ENCODE measurements at places on chromosomes 6 and 20.
A peak's percentile ranks its signal among the peaks of the same experiment; 100 is the strongest.

- DNase-seq = no peak
Observed at GRCh38 chr6:79152269-79152737, 74.2 kb upstream of the PHIP start.

DNA sequence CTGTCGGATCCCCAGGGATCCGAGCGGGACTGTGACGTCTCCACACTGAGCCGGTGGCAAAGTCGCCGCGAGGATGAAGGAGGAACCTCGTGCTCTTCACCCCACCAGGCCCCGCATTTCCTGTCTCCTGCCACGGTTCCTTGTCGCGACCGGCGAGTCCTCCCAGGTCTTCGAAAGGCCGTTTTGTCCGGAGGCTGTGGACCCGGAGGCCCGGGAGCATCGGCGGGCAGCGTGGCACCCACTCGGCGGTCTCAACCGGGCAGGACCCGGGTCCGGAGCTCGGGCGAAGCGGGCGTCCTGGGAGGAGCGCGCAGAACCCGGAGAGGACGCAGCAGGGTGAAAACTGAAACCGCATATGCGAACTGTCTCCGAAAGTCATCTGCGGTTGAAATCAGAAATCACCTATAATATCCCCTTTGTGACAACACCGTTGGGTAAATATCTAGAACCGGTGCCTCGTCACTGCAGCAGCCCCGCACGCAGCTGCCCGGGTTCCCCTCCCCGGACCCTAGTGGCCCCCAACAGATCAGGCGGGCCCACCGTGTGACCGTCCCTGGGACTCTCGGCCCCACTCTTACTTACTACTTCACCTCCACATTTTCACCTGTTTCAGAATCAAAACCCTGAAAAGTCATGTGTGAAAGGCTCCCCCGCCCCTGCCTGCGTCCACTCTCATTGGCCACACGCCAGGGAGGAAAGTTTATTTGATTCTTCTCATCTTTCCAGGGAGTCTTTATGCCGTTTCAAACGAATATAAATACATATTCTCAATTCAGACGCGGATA, 3.1 kb upstream of the ULBP2 start:
- DNase-seq = peak; percentile 12

DNA sequence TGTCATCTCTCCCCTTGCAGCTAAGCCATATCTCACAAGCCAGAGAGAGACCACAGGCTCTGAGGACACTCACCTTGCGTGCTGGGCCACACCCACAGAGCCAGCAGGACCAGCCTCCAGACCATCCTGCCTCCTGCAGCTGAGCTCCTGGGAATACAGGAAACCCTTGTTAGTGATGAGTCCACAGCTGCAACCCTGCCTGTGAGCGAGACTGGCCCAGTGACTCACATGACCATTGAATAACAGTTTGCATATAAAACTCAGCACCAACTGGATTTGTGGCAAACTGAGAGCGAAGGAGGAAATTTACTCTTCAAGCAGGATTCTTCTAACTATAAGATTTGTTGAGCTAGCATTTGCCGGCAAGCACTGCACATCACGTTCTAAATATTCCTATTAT, 3.0 kb downstream of the THBS2 start:
- DNase-seq = peak; percentile 68

DNA sequence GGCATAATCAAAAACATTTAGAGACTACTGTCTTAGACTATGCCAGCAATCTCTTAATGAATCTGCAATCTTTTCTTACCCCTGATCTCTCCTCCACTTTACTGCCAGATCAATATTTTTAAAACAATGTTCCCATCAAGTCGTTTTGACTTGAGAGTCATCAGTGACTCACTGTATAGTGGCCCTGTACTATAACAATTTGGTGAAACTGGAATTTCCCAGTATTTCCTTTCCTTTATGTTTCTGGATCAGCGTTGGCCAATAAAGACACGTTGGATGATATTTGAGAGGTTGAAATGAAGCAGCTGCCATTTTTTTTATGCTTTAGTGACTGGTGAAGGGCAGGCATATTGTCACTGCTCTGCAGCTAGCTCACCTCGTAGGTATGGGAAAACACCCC, 10.1 kb upstream of the SMIM13 start:
- DNase-seq = peak; percentile 71

DNA sequence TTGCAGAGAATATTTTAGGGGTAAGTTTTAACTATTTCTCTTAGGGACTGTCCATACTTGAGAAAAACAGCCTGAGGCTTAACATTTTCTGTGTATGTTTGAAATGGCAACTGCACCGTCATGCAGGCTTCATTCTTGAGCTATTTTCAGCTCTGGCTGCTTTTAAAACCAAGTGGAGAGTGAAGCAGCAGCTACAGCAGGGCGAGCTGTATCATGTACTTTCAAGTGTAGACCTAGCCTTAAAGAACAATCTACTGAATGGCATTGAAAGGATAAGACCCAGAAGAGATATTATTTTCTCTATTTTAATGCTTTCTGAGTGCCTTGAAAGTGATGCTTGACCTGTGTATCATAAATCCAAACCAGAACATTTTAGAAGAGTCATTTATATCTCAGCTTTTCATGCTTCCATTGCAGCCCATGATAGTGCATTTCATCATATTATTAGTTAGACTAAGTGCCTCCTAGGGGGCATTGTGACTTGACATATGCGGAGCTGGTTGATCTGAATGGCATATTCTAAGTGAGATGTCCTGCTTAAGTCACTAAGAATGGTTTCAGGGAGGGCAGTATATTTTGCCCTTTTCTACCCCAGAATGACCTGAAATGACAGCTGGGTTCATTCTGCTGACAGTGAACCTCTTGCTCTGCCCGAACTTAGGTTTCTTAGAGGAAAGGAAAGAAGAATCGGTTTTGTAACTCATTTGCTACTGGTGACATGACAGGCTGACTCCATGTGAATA, 85.3 kb downstream of the NKAIN2 start:
- no peak for DNase-seq

Measured in fibroblast of skin of back (primary cell).